CD4-positive, CD25-positive, alpha-beta regulatory T cell (primary cell): ENCODE measurements at places on chromosomes 6 and 20.
A peak's percentile ranks its signal among the peaks of the same experiment; 100 is the strongest.

DNA sequence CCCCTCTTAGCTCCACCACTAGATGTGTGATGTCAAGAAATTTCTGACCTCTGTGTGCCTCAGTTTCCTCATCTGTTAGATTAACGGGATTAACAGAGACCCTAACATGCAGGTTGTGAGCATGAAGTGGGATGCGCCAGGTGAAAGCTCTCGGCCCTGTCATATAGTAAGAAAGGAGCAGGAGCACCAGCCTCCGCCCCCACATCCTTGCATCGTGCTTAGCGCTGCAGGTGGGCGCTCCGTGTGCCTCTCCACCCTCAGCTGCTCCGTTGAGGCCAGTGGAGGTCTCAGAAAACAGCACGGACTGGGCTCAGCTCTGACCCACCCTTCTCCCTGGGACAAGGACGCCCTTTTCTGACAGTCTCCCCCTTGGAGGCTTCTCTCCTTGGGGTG is 63.4 kb downstream of the TCP11 start:
- DNase-seq = no peak

GRCh38 chr6:34147906-34148630 is 2.2 kb upstream of the GRM4 start:
- DNase-seq = no peak

- DNase-seq = no peak
These were observed 22.2 kb upstream of the MTRF1L start for GRCh38 chr6:153024709-153025017.

DNA sequence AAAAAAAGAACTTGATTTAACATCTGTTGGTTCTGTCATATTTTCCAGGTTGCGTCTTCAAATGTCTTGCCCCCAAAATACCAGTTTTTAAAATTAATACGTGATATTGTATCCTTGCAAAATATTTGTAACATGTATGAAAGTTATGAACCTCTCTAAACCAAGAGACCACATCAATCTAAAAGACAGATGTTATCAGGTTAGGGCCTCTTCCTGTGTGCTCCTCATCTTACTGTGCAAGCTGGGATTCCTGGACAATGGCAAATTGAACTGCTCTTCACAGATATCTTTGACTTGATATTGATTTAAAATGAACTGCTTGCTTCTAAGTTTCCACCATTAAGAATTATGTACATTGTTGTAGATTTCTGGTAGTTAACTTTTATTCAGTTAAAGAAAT is 9.6 kb downstream of the TMEM239 start:
- no peak for DNase-seq

GRCh38 chr20:46126440-46127056 is 8.4 kb downstream of the CD40 start:
- no peak for DNase-seq

DNA sequence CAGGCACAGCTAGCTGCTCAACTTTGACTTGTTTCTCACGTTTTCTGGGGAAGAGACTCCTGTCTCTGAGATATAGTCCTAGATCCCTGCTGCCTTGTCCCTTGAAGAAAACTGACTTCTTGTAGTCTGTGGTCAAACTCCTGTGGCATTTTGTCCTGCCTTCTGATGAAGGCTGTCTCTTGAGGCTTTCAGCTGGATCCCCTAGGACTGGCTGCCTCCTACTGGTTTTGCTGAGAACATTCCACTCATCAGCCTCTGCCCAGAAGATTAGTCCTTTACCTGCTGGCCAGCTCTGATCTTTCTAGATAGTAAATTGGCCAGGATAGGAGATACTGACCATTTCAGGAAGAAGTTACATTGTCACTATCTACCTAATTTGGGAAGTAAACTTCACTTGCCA is 71.9 kb upstream of the CNR1 start:
- no peak for DNase-seq

GRCh38 chr6:156392648-156393047 is 384.5 kb upstream of the ARID1B start:
- DNase-seq = no peak

- DNase-seq = no peak
These were observed 24.9 kb upstream of the ELOVL5 start for GRCh38 chr6:53373638-53374037.

DNA sequence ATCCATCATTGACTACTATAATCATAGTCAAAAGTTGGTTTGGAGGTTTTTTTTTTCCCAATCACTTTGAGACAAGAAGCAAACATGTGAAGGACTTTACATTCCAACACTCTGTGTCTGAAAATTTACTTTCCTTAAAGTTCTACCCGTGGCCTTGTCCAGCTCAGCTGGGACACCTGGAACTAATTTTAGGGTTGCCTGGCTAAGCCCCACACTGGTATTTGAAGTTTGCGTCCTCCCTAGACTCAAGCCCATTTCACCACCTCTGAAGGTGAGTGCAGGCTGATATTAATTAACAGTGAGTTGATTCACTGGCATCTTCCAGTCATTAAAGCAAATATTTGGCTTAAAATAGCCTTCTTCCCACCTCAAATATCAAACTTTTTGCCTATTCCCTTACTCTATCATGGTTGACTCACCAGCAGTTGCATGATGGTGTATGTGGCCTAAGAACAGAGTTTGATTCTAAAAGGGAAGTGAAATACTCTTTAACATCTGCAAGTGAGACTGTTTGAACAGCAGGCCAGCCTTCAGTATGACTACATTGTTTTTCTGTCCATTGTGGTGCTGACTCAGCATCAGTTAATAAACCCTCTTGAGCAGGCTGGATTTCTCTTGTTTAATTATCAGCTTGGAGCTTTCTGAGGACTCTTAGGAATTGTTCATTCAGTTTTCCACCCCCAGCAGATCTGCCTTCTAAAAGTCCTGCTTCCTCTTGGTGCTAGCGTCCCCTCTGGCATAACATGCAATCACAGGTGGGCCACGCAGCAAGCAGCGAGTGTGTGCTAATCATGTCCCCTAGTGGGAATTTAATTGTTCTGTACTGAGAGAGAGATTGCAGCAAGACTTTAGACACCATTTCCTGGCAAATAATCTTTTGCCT is 1.8 kb upstream of the PRDM1 start:
- peak; percentile 78 for DNase-seq

DNA sequence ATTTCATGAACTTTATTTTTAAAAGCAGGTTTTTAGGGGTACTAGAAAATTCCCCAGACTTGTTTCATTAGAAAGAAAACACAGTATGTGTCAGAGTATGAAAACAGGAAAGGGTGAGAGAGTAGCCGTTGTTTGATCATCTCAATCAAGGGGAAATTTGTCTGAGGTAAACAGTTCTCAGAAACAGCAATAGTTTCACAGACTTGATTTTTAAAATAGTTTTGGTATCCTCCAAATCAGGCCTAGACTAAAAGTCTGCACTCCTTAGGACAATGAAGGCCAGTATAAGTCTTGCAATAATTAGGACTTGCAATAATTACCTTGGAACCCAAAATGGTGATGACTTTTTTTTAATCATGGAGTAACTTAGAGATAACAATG is 176.6 kb upstream of the TAB2 start:
- DNase-seq = peak; percentile 61
